ENCODE measurements at places on chromosomes 3 and 15. TPM values are rescaled to one million over a fixed set of nuclear protein-coding genes. Genes with fewer than 3 reads are reported as not detected.
A peak's percentile ranks its signal among the peaks of the same experiment; 100 is the strongest.

- DNase-seq = peak; percentile 84
Observed at GRCh38 chr3:106296062-106296461, 427.2 kb upstream of the CBLB start.

FMN1 gene
- 44.8 TPM for total RNA-seq

MFGE8 gene
- 184 TPM for total RNA-seq

AHSG gene
- not detected for total RNA-seq

DNA sequence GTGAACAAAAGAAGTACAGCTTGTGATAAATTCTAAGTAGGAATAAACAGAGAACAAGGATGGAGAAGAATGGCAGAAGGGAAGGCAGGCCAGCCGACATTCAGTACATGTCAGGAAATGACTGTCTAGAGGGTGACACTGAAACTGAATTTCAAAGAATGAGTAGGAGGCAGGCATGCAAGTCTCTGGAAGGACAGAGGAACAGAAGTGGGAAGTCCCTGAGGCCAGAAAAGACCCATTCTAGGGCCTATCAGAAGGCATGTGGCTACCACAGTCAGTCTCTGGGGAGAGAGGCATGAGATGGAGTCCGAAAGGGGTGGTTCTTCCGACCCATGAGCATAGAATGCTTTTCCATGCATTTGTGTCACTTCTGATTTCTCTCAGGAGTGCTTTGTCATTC is 243.5 kb upstream of the UBE2E2 start:
- DNase-seq = peak; percentile 11

TRANK1 gene
- 21.4 TPM for total RNA-seq

LEKR1 gene
- total RNA-seq = 1.6 TPM

CLDN18 gene
- total RNA-seq = not detected
